ENCODE measurements at places on chromosomes 2 and 18. TPM values are rescaled to one million over a fixed set of nuclear protein-coding genes. Genes with fewer than 3 reads are reported as not detected.

Gene CD226
- 2.7 TPM for total RNA-seq

Gene UGT1A3
- not detected for total RNA-seq

Gene GPR75
- 4.6 TPM for total RNA-seq

Gene TNFAIP6
- 3.5 TPM for total RNA-seq

Gene MYO5B
- total RNA-seq, result 8.6 TPM

Gene ACMSD
- total RNA-seq, result not detected

Gene NPC1
- total RNA-seq, result 43.9 TPM

Gene NT5C1B
- not detected for total RNA-seq

DNA sequence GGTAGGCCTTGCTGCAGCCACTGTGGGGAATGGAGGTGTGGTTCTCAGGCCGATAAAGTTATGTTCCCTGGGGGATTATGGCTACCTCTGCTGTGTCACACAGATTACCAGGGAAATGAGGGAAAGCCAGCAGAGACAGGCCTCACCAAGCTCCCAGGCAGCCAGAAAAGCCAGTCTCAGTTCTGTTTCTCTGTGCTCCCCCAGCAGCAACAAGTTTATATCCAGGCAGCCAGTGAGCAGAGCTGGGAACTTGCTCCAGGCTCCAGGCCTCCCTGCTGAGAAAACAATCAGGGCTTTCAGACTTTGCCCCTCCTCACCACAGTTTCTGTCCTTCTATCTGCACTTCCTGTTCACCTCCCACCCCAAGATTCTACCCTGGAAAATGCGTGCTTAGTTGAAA is 596.6 kb upstream of the GYPC start:
- no peak for DNase-seq

DNA sequence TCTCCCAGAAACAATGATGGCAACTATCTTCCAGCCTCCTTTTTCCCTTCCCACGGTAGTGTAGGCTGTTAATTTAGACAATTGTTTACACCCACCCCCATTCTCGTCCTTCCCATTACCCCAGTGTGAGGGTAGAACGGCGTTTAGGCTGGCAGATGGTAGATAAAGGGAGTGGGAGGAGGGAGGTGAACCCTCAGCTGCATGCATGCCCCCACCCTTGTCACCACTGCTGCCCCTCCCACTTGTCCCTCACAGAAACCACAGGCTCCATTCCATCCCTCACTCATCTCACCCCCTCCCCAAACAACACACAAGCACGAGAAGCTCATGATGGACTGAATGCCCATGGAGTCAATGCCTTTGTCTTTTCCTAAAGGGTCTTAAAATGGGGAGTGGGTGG is 107.9 kb upstream of the PARD3B start:
- DNase-seq, result no peak

- DNase-seq, result no peak
These were observed 99.5 kb downstream of the DYSF start for GRCh38 chr2:71552861-71553301.

- no peak for DNase-seq
These were observed 245.5 kb upstream of the KCNJ3 start for GRCh38 chr2:154452906-154453493.

- DNase-seq, result no peak
These were observed 6.3 kb downstream of the YES1 start for GRCh38 chr18:805755-806110.

- DNase-seq, result peak; percentile 94
These were observed at the start of gene PTPN18 for GRCh38 chr2:130355578-130356431. Gene PTPN18 (plus strand): TSS chr2:130356056. CDS start chr2:130356108, 52 bp downstream.

DNA sequence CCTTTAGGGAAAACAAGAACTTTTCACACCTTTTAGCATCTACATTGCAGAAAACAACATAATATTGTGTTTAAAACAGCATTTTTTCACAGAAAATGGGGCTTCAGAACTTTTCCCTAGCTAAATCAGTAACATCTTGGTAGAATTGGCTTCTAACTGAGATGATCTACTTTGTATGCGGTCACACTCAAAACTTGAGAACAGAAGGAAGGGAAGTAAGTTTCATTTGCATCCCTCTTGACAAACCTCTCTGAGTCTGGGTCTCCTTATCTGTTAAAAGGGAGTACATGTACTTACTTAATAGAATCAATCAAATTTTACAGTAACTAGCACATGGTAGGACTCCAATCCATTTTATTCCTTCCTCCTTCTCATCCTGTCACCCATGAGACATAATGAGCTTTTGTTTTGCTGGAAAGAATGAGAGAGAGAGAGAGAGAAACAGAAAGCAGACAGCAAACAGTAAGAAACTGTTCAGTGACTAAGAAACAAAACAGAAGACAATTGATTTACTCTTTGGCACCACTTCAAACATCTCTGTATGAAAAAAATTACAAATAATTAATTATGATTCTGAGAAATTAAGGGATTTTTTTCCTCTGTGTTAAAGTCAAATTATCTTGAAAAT is 387.3 kb downstream of the SATB2 start:
- DNase-seq, result no peak

GRCh38 chr2:115739574-115739973 is 1297.1 kb downstream of the DPP10 start:
- DNase-seq, result no peak

DNA sequence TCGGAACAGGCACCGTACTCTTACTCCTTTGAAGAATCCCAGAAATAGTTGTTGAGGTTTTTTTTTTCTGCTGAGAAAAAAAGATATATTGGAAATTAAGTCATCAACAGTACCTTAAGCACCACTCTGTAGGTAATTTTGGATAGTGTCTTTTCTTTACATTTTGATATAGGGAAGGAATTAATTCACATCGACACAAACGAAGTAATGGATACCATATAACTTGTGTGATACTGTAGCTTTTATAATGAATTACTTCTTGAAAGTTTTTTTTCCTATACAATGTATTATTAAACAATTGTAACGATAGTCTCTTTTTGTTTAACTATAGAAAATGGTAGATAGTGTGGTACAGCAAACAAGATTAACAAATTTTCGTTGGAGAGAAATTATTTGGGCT is 1.5 kb upstream of the IKZF2 start:
- DNase-seq, result no peak

Measured in esophagus muscularis mucosa (tissue), 4 donors.